ENCODE measurements at places on chromosomes 1 and 21.

DNA sequence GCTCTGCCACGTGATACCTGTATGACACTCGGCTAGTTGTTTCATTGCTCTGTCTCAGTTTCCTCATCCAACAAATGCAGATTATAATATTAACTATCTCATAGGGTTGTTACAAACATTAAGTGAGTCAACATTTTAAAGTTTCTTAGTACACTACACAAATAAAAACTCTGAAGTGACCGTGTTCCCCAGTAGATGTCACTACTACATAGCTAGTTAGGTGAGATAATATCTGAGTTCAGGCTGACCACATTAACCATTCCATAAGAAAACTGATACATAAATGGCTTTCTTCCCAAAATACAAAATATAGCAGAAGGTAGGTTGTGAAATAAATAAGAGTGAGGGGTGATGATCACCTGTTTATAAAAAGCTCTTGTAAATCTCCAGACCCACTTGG is 214.1 kb downstream of the NUF2 start:
- DNase-seq, result peak; percentile 58

DNA sequence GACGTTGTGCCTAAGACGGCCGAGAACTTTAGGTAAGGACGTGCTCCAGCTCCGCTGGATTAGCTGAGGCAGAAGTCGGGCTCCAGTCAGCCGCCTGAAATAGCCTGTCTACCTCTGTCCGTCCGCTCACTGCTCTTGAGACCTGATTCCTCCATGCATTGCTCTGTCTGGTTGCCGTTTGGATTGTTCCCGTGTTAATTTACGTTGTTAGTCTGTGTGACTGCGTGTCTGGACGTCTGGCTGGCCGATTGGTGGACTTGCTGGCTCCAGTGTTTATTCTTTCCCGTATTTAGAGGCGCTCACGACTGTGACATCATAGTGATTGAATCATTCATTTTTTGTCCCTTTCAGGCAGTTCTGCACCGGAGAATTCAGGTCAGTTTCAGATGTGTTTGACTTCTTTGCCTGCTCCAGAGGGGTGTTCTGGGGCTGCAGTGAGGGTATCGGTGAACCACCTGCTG is 684 bp downstream of the PPIH start:
- DNase-seq, result no peak

DNA sequence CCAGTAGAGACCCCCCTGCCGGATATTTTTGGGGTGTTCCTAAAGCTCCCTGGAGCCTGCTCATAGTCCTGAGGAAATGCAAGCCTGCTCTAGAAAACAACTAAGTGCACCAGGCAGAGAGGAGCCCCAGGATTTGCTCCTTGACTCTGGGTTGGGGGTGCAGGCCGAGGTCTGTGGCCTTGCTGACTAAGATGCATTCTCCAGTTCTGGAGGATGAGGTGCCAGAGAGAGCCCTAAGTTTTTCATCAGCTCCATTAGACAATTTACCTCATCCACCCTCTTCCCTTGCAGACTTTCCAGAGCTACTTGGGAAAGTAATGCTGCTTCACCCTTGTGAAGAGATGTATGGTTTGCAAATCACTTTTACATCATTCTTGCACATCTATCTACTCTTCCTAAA is 9.1 kb downstream of the TUFT1 start:
- DNase-seq, result no peak

GRCh38 chr1:226211181-226211821 is 12.2 kb upstream of the MIXL1 start:
- DNase-seq, result no peak

DNA sequence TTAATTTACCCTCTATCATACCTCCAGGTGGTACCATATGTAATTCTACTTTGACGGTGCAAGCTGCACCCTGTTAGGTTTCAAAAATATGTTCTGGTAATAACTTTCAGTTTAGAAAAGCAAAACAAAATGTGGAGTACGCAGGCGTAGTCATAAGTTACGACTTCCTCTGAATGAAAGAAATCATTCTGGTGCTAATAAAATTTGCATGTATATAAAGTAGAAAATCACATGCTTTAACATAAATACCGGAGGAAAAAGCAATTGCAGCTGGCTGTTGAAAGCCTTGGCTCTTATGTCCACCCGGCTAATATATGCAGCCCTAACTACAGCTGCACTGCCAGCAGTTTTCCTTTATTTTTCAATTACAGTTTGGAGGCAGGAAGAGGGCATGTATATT is 65.2 kb upstream of the TMPRSS15 start:
- peak; percentile 22 for DNase-seq

DNA sequence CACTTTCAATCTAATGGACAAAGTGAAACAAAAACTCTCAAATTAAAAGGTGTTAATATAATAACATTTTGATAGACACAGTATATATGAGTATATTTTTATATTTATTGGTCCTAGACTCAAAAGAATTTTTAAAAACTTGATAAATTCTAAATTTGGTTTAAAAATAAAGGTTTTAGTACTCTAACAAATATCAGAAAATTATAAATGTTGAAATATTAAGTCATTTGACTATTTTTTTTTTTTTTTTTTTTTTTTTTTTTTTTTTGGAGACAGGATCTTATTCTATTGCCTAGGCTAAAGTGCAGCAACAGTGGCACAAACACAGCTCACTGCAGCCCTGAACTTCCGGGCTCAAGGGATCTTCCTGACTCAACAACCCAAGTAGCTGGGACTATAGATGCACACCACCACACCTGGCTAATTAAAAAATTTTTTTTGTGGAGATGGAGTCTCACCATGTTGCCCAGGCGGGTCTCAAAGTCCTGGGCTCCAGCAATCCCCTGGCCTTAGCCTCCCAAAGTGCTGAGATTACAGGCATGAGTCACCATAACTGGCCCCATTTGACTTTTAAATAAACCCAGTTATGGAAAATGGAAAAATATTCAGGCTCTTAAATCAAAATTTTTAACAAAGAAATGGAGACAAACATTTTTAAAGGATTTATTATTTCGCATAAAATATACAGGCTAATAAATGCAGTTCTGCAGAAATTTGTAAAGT is 60.8 kb upstream of the RBM34 start:
- no peak for DNase-seq

GRCh38 chr1:55427606-55428005 is 212.4 kb upstream of the USP24 start:
- DNase-seq, result no peak

GRCh38 chr1:244989813-244990212 is 125.5 kb upstream of the HNRNPU start:
- no peak for DNase-seq

DNA sequence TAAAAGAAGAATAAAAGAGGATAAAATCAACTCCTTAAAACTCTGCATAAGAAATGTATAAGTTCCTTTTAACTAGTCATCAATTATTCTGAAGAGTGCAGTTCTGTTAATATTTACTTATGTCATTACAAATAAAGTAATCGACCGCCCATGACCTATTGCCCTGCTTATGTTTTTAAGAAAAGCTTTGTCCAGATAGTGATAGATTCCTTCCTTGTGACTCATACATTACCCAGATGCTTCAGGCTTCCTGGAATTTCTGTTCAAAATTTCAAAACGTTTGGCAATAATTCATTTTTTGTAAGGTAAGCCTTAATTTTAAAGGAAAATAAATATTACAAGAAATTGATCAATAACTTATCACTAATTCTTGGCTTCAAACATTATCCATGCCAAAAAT is 918.2 kb upstream of the ADGRL2 start:
- DNase-seq, result no peak

GRCh38 chr1:40929155-40929554 is 50.3 kb upstream of the CTPS1 start:
- DNase-seq, result no peak

GRCh38 chr1:147882535-147882934 is 20.1 kb upstream of the GJA8 start:
- no peak for DNase-seq

DNA sequence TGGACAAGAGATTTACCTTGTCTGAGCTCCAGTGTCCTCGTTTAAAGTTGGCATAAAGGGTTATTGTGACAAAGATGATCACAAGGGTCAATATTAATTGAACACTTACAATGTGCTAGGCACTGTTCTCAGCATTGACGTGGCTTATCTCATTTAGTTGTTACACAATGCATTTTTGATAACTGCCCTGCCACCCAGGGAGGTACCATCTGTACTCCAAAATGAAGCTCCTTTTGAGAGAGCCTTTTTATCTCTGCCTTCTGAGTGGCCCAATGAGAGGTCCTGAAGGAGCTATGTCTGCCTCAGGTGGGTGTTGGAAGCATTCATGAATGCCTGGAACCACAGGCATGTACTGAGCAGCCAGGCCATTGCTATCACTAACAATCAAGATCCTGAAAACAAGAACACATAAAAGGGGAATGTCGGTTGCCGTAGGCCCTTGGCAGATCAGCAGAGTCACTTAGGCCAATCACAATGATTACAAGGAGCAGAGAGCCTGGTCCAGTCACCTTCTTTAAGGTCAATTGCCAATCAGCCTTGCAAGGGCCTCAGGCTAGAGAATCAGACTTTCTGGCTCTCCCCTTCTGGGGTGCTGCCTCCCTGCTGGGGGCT is 78.5 kb downstream of the NMNAT2 start:
- DNase-seq, result no peak

- DNase-seq, result no peak
Measured at GRCh38 chr1:88544195-88544594, 139.9 kb upstream of the PKN2 start.

GRCh38 chr1:182677397-182678098 is 6.8 kb downstream of the RGS8 start:
- no peak for DNase-seq

- no peak for DNase-seq
Measured at GRCh38 chr1:84062496-84062895, 63.6 kb upstream of the TTLL7 start.

- no peak for DNase-seq
Measured at GRCh38 chr1:173043253-173043652, 7.5 kb downstream of the TNFSF18 start.

DNA sequence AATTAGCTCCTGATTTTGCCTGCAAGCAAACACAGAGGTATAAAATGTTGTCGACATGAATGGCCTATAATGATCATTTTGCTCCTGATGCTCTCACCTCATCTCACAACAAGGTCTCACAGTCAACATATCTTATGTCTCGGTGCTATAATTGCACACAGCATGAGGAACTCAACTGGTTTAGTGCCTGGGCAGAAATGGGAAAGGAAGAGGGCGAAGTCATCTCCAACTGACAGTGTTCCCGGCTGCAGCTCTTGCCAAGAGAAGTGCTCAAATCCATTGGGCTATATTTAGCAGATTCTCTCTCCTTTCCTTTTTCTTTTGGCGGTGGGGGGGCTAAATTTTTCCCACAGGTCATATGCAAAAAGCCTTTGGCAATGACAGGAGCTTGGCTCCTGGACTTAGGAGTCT is 53.0 kb downstream of the SLC45A1 start:
- no peak for DNase-seq

DNA sequence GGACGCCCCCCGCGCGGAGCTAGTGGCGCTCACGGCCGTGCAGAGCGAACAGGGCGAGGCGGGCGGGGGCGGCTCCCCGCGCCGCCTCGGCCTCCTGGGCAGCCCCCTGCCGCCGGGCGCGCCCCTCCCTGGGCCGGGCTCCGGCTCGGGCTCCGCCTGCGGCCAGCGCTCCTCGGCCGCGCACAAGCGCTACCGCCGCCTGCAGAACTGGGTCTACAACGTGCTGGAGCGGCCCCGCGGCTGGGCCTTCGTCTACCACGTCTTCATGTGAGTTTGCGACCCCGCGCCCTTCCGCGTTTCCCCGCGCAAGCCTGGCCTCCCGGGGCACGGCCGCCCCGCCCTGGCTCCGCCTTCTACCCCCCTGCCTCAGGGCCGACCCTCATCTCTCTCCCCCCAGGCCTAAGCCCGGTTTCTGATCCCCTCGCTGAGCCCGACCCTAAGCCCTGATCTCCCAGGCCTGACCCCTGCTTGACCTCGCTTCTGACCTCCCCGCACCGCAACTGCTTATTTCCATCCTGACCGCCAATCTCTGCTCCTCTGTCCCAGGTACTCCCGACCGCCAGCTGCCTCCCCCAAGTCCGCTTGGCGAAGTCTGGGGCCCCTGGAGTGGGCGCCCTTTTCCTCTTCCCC is 669 bp downstream of the KCNQ4 start:
- DNase-seq, result no peak

DNA sequence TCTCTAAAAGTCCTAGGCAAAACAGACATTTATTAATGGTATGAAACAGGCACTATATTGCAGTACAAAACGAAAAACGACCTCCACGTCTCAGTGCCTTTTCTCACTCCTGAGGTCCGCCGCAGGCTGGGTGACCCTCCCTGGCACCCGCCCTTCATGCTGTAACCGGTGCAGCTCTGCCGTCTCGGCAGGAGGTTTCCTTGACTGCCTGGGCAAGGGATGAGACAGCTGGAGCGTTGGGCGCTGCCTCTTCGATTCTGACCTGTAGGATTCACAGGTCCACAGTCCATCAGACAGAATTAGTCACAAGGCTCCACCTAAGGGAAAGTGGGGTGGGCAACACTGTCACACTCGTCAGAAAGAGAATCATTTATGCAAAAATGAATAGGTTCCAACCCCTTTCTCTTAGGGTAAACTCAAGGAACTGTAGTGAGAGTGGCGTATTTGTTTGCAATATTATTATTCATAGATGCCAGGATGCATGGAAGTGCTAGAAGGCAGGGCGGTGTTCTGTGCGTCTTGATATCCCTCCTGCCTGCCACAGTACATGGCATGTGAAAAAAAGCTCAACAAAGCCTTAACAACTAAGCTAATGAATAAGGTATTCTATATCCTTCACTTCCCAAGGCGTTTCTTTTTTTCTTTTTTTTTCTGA is 23.5 kb upstream of the ZBTB18 start:
- DNase-seq, result no peak

GRCh38 chr21:18725653-18726052 is 322.1 kb upstream of the TMPRSS15 start:
- no peak for DNase-seq

GRCh38 chr1:64184003-64184440 is 19.4 kb upstream of the UBE2U start:
- no peak for DNase-seq

GRCh38 chr1:48552420-48552819 is 80.4 kb upstream of the SPATA6 start:
- DNase-seq, result peak; percentile 35

DNA sequence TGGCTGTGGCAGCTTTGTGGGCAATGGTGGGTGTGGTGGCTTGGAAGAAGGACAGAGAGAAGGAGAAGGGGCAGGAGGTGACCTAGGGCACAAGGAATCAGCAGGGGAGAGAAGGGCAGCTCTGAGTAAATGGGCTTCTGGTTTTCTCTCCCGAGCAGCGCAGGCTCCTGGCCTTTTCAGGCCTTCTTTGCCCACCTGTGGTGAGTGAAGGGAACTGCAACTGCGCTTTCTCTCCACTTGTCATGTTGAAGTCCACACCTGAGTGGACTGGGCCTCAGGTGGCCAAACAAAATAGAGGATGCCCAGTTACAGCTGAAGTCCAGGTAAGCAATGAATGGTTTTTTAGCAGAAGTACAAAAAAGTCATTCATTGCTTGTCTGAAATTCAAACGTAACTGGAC is 29.4 kb upstream of the KCNA10 start:
- DNase-seq, result peak; percentile 57

GRCh38 chr1:3067671-3068563 is 1.1 kb upstream of the PRDM16 start:
- DNase-seq, result no peak

Data from NCI-H1417 (cell line).